ENCODE measurements at places on chromosomes 4 and X.

DNA sequence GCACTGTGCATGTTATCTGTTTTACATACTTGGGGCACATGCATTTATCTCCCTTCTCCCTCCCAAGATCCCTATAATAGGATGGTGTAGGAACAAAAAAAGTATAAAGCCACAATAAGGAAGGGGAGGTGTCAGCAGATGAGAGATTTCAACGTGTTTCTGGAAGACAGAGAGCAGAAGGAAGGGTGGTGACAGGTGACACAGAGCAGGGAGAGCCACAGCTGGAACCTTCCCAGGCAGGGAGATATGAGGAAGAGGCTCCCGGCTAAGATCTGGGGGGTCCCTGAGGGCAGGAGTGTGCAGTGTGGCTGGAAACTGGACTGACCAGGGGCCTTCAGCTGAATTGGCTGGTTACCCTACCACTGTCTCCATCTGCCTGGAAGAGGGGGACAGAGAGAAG is 107.4 kb downstream of the BCOR start:
- no peak for DNase-seq

DNA sequence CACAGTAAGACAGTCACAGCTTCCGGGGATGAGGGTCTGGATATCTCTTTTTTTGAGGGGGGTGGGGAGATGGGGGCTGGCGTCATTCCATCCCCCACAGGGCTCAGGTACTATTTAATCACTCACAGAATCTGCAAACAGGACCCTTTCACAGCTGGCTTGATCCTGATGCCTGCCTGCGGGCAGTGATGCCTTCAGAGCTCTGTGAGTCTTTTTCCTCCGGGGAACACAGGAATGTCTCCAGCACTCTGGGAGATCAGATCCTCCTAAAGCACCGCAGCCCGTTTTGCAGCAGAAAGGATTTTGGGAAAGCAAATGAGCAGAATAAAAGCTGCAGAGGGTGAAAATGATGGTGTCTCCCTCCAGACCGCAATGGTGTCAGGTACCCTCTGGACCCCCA is 13.2 kb upstream of the SHOX start:
- DNase-seq: no peak

- DNase-seq: no peak
Measured at GRCh38 chr4:139568206-139568955, 12.4 kb upstream of the SETD7 start.

GRCh38 chr4:142480244-142480643 is 365.9 kb downstream of the INPP4B start:
- DNase-seq: no peak

DNA sequence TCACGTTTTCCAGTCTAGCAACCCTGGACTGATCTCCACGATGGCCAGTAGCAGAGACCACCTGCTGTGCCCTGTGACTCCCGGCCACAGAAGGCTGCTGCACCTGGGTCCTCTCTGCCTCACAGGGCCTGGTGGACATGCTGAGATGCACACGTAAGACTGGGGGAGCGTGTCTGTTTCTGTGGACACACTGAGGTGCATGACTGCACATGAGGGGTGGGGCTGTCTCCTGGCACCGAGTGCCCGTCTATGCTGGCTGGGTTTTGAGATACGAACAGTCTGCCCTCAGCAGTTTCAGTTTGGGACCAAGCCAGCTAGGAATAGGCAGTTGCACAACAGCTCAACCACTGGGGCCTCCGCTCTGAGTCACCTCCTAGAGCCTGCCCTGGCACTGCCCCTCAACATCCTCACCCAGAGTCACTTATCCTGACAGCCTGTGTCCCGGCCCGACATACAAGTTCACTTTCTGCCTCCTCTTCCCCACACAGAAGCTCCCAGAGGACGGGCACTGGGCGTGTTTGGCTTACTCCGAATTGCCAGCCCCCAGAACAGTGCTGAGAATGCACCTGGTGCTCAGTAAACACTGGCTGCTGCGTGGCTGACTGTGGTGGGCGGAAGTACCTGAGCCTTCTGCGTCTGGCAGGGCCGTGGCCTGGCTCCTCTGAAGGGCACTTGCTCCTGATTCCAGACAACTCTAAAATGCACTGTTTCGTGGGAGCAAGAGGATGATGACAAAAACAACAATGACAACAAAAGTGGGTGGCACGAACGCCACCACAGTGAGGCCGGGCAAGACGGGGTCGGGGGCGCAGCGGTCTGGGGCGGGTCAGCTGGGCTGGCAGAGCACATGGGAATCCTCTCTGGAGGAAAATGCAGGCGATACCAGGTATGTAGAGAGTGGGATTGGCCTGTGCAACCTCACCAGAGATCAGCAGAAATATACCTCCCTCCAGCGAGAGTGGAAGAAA is 30.9 kb downstream of the RNF212 start:
- peak; percentile 87 for DNase-seq

GRCh38 chr4:24511371-24512063 is 72.8 kb downstream of the DHX15 start:
- no peak for DNase-seq

DNA sequence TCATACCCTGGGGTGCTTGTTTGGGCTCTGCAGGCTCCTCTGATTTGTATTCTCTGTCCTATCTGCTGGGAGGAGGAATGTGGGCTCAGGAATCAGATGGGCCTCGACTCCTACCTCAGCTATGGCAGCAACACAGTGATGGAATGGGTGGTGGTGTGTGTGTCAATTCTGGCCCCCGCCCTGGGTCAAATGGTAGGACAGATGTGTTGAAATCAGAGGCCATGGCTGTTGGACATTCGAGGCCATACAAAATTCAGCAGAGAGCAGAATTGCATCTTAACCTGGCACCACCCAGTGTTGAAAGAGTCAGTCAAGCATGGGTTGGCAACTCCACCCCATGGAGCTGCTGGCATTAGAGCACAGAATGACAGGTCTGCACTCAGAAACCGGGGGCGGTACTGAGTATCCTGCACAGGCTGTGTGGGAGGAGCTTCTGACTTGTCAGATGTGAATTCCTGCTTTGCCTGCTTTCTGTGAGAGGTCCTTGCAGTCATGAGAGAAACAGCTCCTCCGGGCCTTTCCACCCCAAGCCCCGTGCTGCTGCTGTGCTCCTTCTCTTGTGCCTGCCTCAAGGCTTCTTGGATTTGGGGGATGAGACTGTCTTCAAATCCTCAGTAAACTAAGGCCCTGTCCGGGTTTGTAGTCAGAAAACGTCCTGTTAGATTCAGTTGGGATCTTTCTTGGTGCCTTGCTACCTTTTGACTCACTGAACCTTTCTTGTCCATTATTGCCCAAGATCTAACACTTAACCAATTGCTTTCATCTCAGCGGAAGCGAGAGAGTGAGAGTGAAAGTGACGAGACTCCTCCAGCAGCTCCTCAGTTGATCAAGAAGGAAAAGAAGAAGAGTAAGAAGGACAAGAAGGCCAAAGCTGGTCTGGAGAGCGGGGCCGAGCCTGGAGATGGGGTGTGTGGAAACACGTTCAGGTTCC is 13.0 kb downstream of the DKC1 start:
- no peak for DNase-seq

GRCh38 chr4:155197757-155198156 is 10.7 kb upstream of the NPY2R start:
- no peak for DNase-seq

All from posterior vena cava (tissue), 2 donors.